ENCODE measurements at places on chromosomes 3 and 15. TPM values are rescaled to one million over a fixed set of nuclear protein-coding genes. Genes with fewer than 3 reads are reported as not detected.

Gene VWA5B2
- 0.03 TPM for total RNA-seq

Gene EIF5A2
- total RNA-seq, result 22.4 TPM

Gene PSMD2
- total RNA-seq, result 314 TPM

Gene PFKFB4
- total RNA-seq, result 62.5 TPM

Gene SLC12A1
- total RNA-seq, result not detected

Gene ANO10
- total RNA-seq, result 55.3 TPM
